ENCODE measurements at places on chromosomes 1 and 21.

GRCh38 chr1:164725401-164725800 lies 166.4 kb downstream of the PBX1 start:
- DNase-seq = no peak

GRCh38 chr1:172089768-172090510 lies 248.6 kb downstream of the DNM3 start:
- peak; percentile 33 for DNase-seq

DNA sequence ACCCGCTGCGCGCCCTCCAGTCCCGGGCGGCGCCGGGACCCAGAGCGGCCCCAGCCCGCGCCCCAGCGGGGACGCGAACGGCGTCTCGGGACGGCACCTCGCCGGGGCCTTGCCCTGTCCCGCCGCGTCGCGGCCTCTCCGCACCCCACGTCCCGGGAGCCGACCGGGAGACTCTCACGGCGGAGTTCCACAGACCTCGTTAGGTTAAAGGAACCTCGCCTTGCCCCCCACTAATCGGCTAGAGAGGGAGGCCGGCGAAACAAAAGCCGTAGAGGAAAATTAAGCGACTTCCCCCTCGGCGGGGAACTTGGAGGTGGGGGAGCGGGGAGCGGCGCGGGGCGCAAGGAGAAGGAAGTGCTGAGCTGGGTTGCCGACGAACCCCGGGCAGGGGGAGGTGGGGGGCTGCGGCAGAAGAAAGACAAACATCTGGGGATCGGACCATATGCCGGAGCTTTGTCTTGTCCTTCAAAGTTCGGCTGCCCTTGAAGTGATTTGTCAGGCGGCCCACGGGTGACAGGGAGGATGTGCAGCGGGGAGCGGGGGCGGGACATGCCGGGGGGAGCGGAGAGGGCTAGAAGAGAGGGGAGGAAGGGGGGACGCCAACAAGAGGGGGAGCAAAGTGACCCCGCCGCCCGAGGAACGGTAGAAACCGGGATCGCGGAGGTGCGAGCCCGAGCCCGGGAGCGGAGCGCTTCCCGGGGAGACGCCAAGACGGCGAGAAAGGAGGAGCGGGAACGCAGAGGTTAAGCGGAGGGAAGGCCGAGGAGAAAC lies 120.0 kb upstream of the RRP15 start:
- no peak for DNase-seq

DNA sequence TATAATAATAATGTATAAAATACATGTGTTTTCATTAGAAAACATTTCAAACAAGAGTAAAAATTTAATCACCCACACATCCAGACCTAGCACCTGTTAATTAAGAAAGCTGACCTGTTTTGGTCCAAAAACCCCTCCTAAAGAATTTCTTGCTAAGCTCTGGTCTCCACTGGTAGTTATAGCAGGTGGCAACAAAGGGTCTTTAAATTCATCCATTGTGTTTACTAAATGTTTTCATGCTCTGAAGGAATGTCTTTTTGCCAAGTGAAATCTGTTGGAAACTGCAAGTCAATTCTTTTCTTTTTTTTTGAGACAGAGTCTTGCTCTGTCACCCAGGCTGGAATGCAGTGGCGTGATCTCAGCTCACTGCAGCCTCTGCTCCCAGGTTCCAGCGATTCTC lies 141.1 kb downstream of the ESRRG start:
- no peak for DNase-seq

- no peak for DNase-seq
These were observed 37.2 kb upstream of the SLC9A1 start for GRCh38 chr1:27192039-27192529.

DNA sequence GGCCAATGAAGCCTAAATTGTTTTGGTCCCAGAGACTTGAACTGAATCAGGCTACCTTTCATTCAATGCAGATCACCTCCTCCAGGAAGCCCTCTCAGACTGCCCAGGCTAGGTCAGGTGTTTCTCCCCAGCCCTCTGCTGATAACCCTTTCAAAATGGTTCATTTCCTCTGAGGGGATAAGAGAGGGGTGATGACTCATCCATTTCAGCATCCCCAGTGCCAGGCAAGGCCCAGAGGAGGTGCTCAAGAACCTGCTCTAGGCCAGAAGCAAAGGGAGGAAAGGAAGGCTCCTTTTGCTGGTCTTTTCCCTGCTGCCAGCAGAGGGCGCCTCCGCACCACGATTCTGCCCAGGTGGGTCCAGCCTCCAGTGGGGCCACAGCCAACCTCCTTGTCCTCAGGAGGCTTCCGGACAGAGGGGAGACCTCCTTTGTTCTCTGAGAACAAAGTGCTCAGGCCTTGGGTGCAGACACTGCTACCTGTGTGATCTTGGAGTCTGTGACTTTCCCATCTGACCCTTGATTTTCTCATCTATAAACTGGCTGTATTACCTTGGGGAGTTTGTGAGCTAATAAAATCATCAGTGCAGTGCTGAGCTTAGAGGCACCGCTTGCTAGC lies 45.3 kb upstream of the ARHGEF10L start:
- peak; percentile 57 for DNase-seq

GRCh38 chr1:184685116-184685515 lies 69.5 kb downstream of the EDEM3 start:
- DNase-seq = no peak

DNA sequence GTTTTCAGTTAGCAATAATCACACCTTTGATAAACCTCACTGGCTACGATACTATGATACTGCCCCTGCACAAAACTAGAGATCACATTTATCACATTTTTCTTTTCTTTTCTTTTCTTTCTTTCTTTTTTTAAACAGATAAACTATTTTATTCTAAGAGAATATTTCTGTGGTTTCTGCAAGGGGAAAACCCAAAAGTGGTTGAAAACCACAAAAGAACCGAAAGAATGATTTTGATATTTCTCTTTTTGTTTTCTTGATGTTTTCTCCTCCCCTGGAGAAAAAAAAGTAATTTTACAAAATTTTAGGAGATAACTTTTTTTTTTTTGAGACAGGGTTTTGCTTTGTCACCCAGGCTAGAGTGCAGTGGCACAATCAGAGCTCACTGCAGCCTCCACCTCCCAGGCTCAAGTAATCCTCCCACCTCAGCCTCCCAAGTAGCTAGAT lies 18.4 kb upstream of the FRRS1 start:
- no peak for DNase-seq

- DNase-seq = no peak
These were observed 6.0 kb downstream of the TSHB start for GRCh38 chr1:115035652-115036051.
